ENCODE measurements at places on chromosomes 6 and 20.

DNA sequence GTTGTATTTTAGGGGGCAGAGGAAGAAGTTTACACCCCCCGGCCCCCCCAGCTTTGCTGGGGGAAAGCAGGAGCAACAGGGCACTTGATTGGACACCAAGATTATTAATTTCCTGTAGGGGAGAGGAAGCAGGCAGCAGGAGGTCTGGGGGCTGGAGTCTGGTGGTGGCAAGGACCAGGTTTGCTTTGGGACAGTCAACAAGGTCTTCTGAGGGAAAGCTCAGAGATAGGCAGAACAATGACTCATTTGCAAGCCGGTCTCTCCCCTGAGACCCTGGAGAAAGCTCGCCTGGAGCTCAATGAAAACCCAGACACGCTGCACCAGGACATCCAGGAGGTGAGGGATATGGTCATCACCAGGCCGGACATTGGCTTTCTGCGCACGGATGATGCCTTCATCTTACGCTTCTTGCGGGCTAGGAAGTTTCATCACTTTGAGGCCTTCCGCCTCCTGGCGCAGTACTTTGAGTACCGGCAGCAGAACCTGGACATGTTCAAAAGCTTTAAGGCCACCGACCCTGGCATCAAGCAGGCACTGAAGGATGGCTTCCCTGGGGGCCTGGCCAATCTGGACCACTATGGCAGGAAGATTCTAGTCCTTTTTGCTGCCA, 1.6 kb downstream of the CLVS2 start:
- no peak for DNase-seq

DNA sequence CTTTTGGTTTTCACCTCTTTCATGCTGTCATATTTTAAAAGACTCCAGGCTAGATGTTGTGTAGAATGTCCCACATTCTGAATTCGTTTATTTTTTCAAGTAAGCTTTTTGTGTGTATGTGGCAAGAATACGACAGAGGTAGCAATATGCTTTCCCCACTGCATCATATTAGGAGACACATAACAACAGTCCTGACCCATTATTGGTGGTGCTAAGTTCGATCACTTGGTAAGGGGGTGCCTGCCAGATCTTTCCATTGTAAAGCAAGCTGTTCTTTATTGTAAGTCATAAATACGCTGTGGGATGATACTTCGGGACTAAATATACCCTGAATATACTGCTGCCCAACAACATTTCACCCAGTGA, 588 bp upstream of the NCOA3 start:
- DNase-seq = no peak

GRCh38 chr20:62014889-62015537, 50.7 kb downstream of the TAF4 start:
- no peak for DNase-seq

- no peak for DNase-seq
Measured at GRCh38 chr6:49541936-49542335, 8.5 kb upstream of the C6orf141 start.

- DNase-seq = peak; percentile 66
Measured at GRCh38 chr6:107956586-107957307, 1.3 kb downstream of the SEC63 start.

DNA sequence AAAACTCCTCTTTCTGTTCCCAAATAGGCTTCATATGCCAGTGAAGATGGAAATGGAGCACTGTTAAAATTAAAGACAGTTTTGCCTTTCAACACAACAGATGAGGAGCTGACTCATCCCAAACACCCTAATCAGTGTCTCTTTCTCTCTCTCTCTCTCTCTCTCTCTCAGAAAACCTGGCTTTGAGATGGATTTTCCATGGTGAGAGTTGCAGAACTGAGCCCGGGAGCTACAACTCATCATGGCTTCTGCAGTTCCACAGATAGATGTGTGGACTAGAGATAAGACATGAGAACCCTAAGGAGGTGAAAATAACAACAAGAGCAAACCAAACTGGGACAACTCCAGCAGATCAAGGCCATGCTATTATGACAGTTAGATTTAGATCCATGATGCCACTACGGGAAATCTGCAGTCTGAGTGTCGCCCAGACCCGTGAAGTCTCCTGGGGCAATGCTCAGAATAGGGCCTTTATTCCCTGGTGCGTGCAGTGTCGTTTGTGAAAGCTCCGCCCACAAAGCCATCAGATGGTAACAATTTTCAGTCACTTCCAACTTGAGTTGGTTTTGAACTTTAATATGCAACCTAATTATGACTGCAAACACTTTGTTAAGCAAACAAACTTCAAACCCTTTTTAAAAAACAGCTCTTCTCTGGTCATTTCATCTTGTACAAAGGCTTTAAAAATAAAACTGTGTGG, 338.2 kb upstream of the PREP start:
- DNase-seq = no peak

- no peak for DNase-seq
Measured at GRCh38 chr6:157847846-157848245, 24.8 kb downstream of the SNX9 start.

DNA sequence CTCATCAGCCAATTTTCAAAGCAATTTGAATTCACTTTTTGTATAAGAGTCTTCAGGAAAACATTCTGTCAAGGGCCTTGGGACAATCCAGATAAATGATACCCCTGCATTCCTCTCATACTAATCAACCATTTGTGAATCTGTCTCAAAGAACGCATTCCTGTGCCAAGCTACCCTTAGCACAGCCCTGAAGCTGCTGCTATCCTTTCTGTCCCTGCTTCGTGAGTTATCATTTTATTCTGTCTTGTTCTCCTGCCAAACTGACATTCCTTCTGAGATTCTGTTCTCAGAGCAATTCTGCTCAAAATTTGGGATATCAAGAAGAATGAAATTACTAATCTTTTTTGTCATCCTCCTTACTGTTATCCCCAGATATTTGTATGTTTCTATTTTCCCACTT, 213.9 kb upstream of the STXBP5 start:
- DNase-seq = no peak

- no peak for DNase-seq
Measured at GRCh38 chr6:5894357-5894756, 112.4 kb downstream of the NRN1 start.

- no peak for DNase-seq
Measured at GRCh38 chr6:116371120-116371917, 572 bp downstream of the DSE start.

DNA sequence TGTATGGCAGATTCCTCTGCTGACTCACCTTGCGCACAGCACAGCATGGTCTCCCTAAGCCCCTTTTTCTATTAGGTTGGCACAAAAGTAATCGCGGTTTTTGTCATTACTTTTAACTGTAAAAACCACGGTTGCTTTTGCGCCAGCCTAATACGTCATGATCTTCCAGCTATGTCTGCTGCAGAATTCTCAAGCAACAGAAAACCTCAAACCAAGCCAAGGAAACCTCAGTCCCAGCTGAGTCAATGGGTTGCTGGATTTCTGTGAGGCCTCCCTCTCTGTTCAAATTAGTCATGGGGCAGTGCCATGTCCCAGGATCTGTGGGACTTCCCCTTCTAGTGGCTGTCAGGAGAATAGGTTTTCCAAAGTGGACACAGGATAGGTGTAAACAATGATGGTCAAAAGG, 15.7 kb upstream of the ENPP1 start:
- DNase-seq = no peak

DNA sequence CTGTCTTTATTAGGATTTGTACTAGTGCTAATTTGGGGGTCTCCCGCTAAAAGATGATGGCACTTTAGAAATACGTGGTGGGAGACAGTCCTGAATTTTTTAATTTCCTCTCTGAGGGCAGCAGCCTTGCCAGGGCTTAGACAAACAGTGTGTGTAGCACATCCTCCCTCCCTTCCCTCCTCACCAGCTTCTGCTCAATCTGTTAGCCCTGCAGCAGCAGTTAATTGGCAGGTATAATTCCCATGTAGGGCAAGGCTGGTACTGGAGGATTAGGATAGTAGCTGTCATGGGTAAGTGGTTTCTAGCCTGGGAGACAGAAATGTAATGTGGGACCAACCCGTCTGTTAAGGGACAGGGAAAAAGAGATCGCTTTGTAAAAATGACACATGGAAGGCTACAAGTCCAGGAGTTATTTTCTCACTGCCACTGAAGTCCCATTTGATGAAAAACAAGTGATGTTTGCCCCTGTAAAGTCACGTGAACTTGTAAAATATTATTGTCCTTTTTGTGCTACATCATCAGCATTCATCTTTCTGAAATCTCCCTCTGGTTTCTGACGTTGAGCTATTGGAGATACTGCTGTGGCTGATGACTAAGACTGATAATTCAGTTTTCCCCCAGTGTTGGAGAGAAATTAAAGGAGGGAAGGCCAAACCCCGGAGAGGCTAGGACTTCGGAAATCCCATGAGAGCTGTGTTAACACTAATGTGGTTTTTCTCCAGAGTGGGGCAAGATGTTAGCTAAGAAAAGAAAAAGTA, 40.6 kb downstream of the CTNNBL1 start:
- DNase-seq = peak; percentile 9

DNA sequence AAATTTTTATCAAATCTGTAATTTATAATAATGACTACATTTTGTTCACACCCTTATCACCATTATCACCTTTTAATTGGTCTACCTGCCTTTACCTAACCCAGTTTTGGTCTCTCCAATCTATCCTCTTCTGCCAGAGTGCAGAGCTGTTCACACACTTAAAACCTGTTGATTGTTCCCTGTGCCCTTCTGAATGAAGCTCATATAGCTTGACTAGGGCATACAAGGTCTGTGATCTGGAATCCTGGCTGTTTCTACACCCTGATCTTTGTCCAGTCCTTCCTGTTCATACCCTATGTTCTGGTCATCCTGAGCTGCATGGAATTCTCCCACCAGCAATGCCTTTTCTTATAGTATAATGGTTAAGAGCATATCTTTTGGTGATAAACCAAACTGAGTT, 28.9 kb upstream of the SUMO4 start:
- DNase-seq = no peak

- DNase-seq = no peak
Measured at GRCh38 chr6:28081486-28081751, 1.1 kb downstream of the ZNF165 start.

DNA sequence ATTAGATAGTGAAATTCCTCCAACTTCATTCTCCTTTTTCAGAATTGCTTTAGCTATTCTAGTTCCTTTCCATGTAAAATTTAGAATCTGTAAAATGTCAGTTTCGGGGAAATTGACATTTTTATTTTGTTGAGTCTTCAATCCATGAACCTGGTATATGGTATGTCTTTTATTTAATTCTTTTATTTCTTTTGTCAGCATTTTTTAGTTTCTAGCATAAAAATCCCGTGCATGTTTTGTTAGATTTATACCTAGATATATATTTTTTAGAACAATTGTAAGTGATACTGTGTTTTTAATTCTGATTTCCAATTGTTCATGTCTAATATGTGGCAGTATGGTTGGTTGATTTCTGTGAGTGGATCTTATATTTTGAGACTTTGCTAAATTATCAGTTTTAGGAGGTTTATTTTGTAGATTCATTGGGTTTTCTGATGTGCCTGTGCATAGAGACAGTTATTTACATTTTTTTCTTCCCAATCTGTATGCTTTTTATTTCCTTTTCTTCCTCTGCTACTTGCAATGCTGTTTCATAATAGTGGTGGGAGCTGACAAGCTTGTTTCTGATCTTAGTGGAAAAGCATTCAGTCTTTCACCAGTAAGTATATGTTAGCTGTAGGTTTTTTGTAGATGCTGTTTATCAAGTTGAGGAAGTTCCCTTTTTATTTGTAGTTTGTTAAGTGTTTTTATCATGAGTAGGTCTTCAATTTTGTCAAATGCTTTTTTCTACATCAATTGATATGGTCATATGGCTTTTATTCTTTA, 13.7 kb downstream of the TAB2 start:
- DNase-seq = no peak

- no peak for DNase-seq
Measured at GRCh38 chr6:29739136-29739881, 16.1 kb downstream of the HLA-F start.

DNA sequence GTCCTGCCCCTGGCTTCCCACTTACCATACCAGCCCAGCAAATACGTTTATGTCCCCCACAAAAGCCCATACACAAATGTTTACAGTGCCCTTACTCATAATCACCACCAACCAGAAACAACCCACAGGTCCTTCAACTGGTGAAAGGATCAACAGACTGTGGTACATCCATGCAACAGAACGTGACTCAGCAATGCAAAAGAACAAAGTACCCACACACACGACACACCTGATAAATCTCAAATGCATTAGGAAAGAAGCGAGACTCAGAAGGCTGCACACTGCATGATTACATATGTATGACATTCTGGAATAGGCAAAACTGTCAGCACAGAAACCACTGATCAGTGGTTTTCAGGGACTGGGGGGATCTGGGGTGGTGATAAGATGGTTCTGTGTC, 20.5 kb downstream of the NCR2 start:
- DNase-seq = no peak

GRCh38 chr6:114941078-114941477, 598.3 kb upstream of the HS3ST5 start:
- peak; percentile 97 for DNase-seq

- DNase-seq = peak; percentile 38
Measured at GRCh38 chr20:45322952-45323383, 14.9 kb upstream of the MATN4 start.

DNA sequence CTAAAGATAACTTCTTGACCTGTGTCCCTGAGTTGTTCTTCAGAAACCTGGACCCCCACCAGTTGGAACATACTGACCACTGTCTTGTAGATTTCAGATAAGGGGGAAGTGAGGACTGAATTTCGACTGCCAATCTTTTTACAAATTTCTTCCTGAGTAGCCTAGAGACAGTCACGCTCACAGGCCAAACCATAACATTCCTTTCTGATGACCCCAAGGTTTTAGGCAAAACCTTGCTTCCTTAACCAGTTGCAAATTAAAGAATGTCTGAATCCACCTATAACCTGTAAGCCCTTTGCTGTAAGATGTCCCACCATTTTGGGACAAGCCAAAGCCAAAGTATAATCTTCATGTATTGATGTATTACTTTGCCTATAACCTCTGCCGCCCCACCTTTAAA, 306.9 kb downstream of the LRFN2 start:
- no peak for DNase-seq

DNA sequence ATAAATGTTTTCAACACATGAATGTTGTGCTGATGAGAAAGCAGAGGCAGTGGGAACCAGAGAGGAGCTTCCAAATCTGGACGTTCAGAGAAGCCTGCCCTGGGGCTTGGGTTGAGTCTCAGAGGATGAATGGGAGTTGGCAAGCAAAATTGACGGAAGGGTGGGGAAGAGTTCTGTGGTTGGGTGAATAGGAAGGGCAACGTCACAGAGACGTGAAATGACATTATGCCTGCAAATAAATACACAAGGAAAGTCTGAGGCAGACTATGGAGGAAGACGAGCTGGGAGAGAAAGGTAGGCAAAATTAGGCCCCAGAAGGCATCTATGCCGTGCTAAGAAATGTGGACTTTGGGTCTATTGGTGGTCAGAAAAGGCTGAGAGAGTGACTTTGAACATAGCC, 25.2 kb upstream of the SGK1 start:
- DNase-seq = no peak

GRCh38 chr6:56766806-56767178, 124.1 kb upstream of the DST start:
- no peak for DNase-seq

GRCh38 chr6:13613029-13613594, 2.0 kb upstream of the NOL7 start:
- DNase-seq = no peak

Data from NCI-H1417 (cell line).